ENCODE measurements at places on chromosomes 4 and X. TPM values are rescaled to one million over a fixed set of nuclear protein-coding genes. Genes with fewer than 3 reads are reported as not detected.

The AMOT gene
- 9.6 TPM for polyA plus RNA-seq

The NUP54 gene
- 54.5 TPM for polyA plus RNA-seq

The TKTL2 gene
- not detected for polyA plus RNA-seq

The ABCG2 gene
- polyA plus RNA-seq = 1.2 TPM

The TMPRSS11A gene
- polyA plus RNA-seq = not detected

The REELD1 gene
- not detected for polyA plus RNA-seq

The GAGE12J gene
- not detected for polyA plus RNA-seq

The RAB39B gene
- 1.0 TPM for polyA plus RNA-seq

The CXXC4 gene
- polyA plus RNA-seq = 0.02 TPM

The CXorf51A gene
- not detected for polyA plus RNA-seq

The CHIC1 gene
- polyA plus RNA-seq = 7.3 TPM

The DHRSX gene
- 43.2 TPM for polyA plus RNA-seq

The PFKFB1 gene
- polyA plus RNA-seq = 0.06 TPM

The CYTL1 gene
- 30.0 TPM for polyA plus RNA-seq

The CENPVL2 gene
- not detected for polyA plus RNA-seq

The TLR6 gene
- polyA plus RNA-seq = 2.8 TPM

The KIT gene
- 0.07 TPM for polyA plus RNA-seq

The ARAP2 gene
- 0.11 TPM for polyA plus RNA-seq

The PROM1 gene
- not detected for polyA plus RNA-seq

The ZDHHC15 gene
- polyA plus RNA-seq = not detected

The MAOB gene
- 0.52 TPM for polyA plus RNA-seq

The SYTL4 gene
- 5.3 TPM for polyA plus RNA-seq

The PGAM4 gene
- polyA plus RNA-seq = 0.40 TPM

The ASB12 gene
- not detected for polyA plus RNA-seq

The BBS7 gene
- polyA plus RNA-seq = 22.2 TPM

Data from AG04450 (cell line).